ENCODE measurements at places on chromosomes 16 and 17. TPM values are rescaled to one million over a fixed set of nuclear protein-coding genes. Genes with fewer than 3 reads are reported as not detected.

TLCD3B gene
- polyA plus RNA-seq, result 0.90 TPM

TMEM100 gene
- polyA plus RNA-seq, result 73.6 TPM

G6PC1 gene
- 2.7 TPM for polyA plus RNA-seq

TBC1D3I gene
- 0.24 TPM for polyA plus RNA-seq

RTN4RL1 gene
- polyA plus RNA-seq, result 0.69 TPM

P2RX5 gene
- polyA plus RNA-seq, result 1.5 TPM

CBX4 gene
- polyA plus RNA-seq, result 12.6 TPM

BEAN1 gene
- 0.57 TPM for polyA plus RNA-seq

EVPLL gene
- not detected for polyA plus RNA-seq

PKMYT1 gene
- polyA plus RNA-seq, result 20.6 TPM

TCAP gene
- 1.2 TPM for polyA plus RNA-seq

CCL3 gene
- 2.0 TPM for polyA plus RNA-seq

OR2C1 gene
- polyA plus RNA-seq, result 0.85 TPM

GRCh38 chr17:1727876-1728630 lies 3.5 kb downstream of the WDR81 start:
- no peak for DNase-seq

- no peak for DNase-seq
Measured at GRCh38 chr17:53629188-53629587, 193.5 kb upstream of the KIF2B start.

DNA sequence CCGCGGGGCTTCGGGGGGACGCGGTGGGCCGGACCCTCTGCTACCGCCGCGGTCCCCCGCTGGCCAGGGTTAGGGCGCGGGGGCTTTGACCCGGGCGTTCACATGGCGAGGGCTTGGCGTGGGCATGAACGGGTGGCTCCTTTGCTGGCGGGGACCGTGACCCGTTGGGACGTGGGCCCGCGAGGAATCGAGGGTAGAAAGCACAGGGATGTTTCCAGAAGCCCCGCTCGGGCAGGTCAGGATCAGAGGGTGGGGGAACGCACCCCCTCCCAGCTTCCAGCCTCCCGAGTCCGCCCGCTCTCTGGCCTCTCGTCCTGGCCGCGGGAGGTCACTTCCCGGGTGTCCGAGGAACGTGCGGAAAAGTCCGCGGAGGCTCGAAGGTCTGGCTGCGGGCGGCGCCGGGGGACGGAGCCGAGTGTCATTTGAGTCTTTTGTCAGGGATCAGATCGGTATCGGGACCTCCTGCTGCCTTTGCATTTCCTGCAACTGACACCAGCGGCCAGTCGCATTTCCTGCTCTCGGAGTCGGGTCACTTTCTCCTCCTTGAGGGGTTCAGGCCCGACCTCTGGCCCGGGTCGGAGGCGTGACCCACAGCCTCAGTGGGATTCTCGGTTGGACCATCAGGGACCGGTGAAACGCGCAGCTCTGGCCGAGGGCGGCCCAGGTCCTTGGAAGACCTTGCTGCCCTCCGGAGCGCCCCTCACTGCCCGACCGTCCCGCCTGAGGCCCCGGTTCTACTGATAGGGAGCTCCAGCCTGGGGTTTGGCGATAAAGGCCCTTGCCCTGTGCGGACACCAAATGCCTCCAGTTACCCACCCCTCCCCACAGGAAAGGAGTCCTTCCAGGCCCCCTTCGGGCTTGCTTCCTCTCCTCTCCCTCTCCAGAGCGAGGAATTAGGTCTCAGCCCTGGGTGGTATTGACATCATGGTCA lies 702 bp upstream of the WNT3 start:
- no peak for DNase-seq

GRCh38 chr16:87383505-87384161 lies at the start of gene FBXO31:
FBXO31 (minus strand) TSS chr16:87383776; CDS start chr16:87383744, 32 bp downstream.
- peak; percentile 81 for DNase-seq

- DNase-seq, result no peak
Measured at GRCh38 chr16:28003923-28004322, 59.6 kb downstream of the GSG1L start.

GRCh38 chr16:10933865-10934264 lies 8.4 kb downstream of the DEXI start:
- DNase-seq, result no peak

GRCh38 chr17:32388613-32389459 lies 38.9 kb downstream of the ZNF207 start:
- DNase-seq, result no peak

- no peak for DNase-seq
Measured at GRCh38 chr17:69375229-69375628, 39.3 kb upstream of the MAP2K6 start.

DNA sequence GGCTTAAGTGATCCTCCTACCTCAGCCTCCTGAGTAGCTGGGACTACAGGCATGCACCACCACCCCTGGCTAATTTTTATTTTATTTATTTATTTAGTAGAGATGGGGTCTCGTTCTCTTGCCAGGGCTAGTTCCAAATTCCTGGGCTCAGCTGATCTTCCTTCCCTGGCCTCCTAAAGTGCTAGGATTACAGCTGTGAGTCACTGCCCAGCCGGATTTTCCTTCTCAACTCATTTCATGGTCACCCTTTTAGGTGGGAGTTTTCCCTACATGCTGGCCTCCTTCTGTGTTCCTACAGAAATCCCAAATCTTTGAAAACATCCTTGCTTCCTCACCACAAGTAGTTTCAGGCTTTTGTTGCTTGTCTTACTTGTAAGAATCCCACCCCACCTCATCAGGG lies 102.1 kb upstream of the SIAH1 start:
- DNase-seq, result no peak

- DNase-seq, result peak; percentile 31
Measured at GRCh38 chr17:32142857-32143526, 690 bp downstream of the RHOT1 start.

- no peak for DNase-seq
Measured at GRCh38 chr17:9148905-9149525, 127.7 kb downstream of the NTN1 start.

GRCh38 chr16:76946879-76947278 lies 244.1 kb upstream of the MON1B start:
- DNase-seq, result no peak

- no peak for DNase-seq
Measured at GRCh38 chr16:61823326-61823725, 212.9 kb downstream of the CDH8 start.

DNA sequence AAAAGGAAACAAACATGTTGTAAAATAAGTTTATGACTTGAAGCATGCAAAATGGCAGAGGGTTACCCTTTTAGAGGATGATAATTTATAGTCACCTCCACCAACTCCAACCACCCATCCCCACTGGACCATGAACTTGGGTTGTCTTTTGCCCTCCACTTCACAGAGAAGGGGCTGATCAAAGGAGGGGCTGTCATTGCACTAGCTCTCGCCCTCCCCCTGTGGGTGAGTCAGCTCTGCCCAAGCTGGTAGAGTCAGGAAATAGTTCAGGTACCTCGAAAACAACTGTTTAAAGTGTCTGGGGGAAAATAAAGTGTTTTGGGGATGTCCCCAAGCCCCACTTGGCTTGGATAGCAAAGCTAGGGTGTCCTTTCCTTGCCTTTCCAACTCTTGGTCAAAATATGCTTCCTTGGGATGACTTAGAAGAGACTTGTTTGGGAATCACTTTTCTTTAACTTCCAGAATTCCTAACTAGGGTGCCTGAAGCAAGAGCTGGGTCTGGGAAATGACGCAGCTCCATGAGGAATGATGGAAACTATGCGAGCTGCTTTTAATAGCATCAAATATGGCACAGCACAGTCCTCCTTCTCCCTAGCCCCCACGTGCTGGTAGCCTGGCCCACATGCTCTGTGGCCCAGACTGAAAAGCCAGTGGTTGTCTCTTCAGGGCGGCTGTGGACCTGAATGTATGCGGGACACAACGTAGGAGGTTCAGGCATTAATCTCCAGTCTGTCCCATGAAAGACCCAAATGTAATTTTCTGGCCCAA lies 40.7 kb downstream of the TBX4 start:
- DNase-seq, result no peak

GRCh38 chr16:3980253-3981111 lies 100.0 kb upstream of the CREBBP start:
- no peak for DNase-seq

DNA sequence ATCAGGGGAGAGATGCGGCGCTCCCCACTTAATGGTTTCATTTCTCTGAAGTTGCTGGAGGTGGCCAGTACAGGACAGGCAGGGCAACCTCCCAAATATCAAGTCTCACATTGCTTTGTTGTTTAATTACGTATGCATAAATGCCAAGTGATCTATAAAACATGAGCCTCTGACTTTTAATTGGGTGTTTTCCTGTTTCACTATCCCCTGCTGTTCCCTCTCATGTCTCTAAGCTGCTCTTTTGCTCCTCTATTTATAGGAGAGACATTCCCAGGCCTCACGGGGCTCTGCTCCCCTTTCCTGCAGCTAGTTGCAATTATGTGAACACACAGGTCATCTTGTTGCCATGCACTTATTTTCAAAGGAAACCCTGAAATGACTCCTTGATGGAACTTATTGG lies 1173.5 kb upstream of the GOT2 start:
- no peak for DNase-seq

DNA sequence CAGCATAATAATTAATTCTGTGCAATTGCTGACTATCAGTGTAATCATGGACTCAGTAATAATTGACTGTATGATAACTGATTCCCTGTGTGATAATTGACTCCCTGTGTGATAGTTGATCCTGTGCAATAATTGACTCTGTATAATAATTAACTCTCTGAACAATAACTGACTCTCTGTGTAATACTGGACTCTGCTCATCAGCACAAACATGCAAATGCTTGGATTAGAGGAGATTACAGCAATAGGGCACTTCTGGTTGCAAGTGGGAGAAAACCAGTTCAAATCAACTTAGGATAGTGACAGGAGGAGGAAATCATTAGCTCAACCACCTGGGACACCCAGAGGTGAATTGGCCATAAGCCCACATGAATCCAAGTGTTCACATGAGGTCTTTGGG lies 582.1 kb downstream of the RBFOX1 start:
- no peak for DNase-seq

DNA sequence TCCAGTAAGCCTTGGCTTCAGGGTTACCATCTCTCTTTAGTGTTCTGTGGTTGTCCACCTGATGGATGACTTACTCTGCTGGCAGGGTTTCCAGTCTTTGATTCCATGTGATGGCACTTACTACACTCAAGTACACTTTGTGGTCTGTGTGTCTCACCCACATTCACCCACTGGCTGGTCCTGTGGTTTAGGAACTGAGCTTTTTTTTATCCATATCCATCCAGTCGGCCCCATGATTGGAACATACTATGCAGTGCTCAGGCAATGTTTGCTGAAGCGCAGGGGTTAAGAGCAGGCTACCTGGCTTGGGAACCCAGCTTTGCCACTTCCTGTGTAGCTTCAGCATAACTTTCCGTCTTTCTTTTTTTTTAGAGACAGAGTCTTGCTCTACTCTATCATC lies 2.8 kb upstream of the FUS start:
- no peak for DNase-seq

- DNase-seq, result no peak
Measured at GRCh38 chr17:28405632-28406472, at the start of gene SLC46A1. SLC46A1 (minus strand) TSS chr17:28406212; CDS start chr17:28406114, 98 bp downstream.

DNA sequence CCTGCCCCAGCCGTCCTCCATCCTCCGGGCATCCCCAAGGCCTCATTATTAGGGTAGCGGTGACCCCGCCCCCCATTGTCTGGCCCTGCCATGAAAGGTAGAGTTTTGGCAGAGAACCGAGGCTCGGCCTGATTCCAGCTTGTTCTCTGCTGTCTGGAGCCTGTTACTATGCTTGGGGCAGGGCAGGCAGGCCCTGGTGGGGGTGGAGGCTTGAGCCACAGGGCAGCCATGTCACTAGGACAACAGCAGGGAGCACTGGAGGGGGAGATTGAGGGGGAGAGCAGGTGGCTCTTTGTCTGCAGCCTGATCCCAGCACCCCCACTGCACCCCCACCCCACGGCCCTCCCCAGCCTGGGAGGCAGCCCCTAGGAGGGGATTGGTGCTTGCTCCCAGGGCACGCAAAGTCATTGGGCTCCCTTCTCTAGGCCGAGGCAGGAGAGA lies 15.4 kb downstream of the RHBDL3 start:
- no peak for DNase-seq

GRCh38 chr17:78256707-78257591 lies 25.5 kb downstream of the TMEM235 start:
- no peak for DNase-seq

DNA sequence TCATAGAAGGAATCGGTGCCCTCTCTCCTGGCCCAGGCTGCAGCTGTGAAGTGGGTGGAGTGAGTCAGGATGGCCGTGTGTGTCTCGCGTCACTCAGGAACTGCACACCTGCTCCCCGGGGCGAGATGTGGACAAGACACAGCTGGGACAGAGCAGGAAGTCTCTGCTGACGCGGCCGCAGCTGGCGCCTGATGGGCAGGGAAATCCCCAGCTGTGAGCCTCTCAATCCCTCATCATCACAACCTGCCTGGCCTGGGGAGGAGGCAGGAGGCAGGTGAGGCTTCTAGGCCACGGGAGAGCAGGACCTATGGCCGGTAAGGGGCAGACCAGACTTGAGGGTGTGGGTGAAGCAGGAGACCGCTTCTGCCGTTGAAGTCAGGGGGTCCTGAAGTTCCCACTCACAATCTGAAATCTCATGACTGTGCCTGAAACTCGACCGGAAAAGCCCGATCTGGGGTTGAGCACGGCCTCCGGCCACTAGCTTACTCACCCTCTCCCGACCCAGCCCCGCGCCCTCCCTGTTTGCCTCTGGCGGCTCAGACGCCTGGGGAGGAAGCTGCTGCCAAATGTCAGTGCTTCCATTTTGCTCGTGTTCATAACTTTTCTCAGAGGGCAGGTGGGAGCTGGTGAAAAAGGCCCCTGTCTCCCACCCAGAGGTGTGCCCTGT lies 1.1 kb upstream of the TRPV3 start:
- DNase-seq, result no peak

Data from left renal cortex interstitium (tissue), 4 donors.